ENCODE measurements at places on chromosomes 7 and 10. TPM values are rescaled to one million over a fixed set of nuclear protein-coding genes. Genes with fewer than 3 reads are reported as not detected.

GRCh38 chr10:60986791-60987190, 42.8 kb upstream of the RHOBTB1 start:
- DNase-seq: no peak

- no peak for DNase-seq
These were observed 8.8 kb downstream of the DLX5 start for GRCh38 chr7:97015756-97016380.

DNA sequence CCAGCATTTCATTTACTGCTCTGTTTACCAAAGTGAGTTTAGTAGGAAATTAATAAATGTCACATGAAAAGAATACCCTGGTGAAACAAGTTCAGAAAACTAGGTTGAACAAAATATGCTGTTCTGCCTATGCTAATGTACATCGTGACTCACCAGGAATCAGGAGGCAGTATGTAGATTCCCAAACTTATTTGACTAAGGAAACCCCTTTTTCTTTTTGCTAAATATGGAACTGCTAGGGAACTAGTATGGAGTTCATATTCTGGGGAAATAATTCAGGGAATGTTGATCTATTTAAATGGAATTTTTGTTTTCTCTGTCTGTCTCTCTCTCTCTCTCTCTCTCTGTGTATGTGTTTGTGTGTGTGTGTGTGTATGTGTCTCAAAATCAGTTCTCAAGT, 49.9 kb upstream of the EXOC4 start:
- DNase-seq: no peak

DNA sequence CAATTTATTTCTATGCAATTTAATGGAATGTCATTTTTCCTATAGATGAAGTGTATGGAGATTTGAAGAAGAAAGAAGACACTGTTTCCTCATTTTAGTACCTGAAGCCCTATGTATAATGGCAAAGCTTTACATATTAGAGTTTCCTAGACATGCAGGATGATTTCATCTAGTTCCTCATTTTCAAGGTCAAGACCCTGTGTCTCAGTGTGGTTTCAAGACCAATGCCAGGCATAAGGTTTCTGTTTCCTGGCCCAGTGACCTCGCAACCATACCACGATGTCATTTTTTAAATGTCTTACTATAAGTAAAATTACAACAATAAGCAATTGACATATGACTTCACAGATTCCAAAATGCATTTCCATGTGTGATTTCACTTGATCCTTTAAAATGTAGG, 336.5 kb upstream of the PRKCQ start:
- DNase-seq: no peak

- no peak for DNase-seq
These were observed 53.3 kb downstream of the C7orf25 start for GRCh38 chr7:42858570-42858969.

GRCh38 chr10:110279407-110279986, 25.2 kb downstream of the SMNDC1 start:
- no peak for DNase-seq

DNA sequence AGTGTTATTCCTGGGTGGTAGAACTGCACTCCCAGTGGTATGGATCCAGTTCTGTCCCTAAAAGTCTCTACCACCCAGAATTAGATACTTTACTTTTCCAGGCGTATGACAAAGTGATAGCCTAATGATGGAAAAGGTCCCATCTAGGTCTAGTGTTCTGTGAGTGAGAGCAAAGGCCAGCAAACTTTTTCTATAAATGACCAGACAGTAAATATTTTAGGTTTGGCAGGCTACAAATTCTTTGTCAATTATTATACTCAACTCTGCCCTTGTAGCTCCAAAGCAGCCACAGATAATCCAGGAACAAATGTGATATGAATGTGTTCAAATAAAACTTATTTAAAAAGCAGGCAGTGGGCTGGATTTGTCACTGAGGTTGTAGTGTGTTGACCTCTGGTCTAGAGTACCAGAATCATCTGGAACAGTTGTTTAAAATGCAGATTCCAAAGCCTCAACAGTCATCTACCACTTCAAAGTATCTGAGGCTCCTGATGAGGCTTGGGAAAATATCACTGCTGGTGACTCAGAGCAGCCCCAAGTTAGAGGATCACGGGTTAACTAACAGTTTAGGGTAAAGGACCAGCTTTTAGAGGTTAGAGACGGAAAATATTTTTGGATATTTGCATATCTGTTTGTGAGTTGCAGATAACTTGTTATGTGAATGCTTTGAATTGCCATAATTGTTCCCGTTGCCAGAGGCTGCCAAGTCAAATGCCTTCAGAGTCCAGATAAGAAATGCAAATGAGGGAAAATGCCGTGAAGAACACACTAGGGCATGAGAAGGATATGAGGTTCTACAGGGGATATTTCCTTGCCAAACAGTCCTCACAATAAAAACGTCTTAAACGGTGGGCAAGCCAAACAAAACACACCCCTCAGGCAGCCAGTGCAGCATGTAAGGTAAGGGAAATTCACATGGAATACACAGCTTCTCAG, 19.4 kb downstream of the NRAP start:
- DNase-seq: no peak

The SPAM1 gene
- not detected for total RNA-seq
